Fibroblast of skin of right biceps (primary cell): ENCODE measurements at places on chromosomes 2 and 18.

- no peak for DNase-seq
Observed at GRCh38 chr2:235432741-235433520, 60.9 kb upstream of the AGAP1 start.

GRCh38 chr2:100653449-100654035, 90.7 kb downstream of the PDCL3 start:
- DNase-seq: no peak

- DNase-seq: peak; percentile 35
Observed at GRCh38 chr18:939166-939565, 34.5 kb downstream of the ADCYAP1 start.

DNA sequence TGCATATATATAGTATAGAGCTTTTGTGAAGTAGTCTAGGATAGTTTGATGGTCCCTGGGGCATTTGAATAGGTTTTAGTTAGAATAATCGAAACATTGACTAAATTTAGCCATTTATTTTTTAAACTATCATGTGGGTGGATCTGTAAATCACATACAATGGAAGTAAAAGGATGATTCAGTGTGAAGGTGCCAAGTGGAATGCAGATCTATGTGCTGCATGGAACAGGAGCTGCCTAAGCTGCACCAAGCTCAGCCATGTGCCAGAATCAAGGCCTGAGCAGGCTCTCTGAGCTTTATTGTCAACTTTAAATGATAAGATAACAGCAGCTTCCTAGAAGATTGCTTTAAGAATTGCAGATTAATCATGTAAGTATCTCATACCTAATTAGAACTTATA, 1996.2 kb upstream of the PIK3C3 start:
- DNase-seq: peak; percentile 7

DNA sequence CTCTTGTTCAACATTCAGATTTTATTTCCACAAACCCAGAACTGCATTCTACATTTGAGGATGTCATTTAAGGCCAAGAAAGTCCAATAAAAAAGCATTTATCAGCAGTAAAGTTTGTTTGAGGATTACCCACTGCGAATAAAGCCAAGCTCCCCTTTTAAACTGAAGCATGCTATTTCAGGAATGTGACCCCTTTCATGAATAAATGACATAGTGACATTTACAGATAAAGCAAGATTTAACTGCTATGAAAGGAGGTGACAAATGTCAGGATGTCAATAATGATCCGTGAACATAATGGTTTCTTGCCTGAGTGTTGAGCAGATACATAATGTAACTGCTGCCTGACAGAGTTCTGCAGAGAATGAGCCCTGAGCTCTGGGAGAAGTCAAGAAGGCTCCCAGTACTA, 146.3 kb downstream of the TDRD15 start:
- DNase-seq: no peak

- no peak for DNase-seq
Observed at GRCh38 chr2:144711630-144712549, 192.0 kb upstream of the ZEB2 start.

DNA sequence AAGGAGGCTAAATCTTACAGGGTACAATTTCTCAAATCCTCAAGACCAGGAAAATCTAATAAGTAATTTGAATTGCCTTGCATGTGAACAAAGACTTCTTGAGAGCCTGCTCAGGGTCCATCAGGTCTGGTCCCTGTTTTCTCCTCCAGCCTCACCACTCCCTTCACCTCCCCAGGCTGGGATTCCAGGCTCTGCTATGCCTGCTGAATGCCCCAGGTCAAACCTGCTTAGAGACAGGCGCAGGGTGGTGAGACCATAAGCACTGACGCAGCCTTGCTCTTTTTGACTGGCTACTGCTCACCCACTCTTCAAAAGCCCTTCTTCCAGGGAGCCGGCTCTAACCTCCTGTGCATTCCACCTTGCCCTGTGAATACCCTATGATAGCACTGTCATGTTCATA, 356.4 kb upstream of the ACVR2A start:
- DNase-seq: no peak

DNA sequence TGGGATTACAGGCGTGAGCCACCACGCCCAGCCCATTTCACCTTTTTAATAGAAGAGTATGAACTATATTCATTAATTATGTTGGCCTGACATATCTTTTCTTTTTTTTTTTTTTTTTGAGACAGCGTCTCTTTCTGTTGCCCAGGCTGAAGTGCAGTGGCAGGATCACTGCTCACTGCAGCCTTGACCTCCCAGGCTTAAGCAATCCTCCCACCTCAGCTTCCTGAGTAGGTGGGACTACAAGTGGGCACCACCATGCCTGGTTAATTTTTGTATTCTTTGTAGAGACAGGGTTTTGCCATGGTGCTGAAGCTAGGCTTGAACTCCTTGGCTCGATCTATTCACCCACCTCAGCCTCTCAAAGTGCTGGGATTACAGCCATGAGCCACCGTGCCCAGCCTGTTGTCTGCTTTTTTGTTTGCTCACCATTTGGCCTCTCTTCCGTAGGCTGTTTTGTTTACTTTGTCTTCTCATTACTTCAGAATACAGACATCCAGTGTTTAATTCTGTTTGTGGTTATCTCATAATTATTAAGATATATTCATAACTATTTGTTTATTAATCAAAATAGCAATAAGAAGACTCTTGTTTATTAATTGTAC, 16.3 kb upstream of the CDH2 start:
- no peak for DNase-seq

- DNase-seq: no peak
Observed at GRCh38 chr2:48551548-48551947, 21.6 kb downstream of the STON1 start.

- no peak for DNase-seq
Observed at GRCh38 chr18:23188068-23188760, 52.9 kb downstream of the CABLES1 start.

GRCh38 chr2:218262237-218262600, 1.4 kb downstream of the GPBAR1 start:
- DNase-seq: no peak

DNA sequence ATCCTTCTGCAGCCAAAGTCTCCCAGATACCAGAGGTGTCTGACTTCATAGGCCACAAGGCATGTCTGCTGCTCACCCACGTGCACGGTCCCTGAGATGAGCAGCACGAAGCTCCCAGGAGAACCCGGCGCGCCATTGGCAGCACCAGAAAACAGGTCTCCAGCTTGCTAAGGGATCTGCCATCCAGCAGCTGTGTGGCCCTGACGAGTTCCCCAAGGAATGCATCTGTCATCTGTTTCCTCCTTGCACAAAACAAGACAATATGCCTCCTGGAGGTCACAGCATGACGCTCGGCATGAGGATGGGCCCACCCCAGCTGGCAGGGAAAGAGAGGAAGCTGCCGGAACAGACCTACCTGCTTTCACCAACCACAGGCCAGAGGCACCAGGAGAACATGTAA, 29.2 kb downstream of the HS6ST1 start:
- DNase-seq: no peak

DNA sequence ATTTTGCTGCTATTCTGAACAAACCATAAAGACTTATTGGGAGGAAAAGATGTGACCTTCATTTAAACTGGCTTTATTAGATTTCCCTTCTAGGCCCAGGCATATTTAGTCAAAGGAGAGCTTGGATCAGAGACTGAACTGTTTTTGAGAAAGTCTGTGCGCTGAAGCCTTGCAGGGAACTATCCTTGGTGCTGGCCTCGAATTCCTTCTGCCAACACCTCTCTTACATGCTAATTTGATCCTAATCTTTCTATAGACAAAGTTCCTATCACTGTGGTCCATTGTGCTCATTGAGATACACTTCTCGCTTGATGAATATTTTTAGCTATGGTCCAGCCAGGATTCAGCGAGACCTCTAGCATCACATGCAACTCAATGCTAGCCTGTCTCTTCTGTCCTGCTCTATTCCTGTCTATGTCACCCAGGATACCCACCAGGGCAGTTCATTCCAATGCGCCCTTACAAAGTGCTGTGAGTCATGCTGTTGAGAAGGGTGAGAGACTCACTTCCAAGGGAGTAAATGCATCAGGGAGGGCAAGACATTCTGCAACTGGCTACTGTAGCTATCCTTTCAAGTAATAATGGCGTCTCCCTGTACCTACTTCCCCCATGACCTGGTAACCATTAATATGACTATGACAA, 356.7 kb upstream of the LYPD1 start:
- DNase-seq: peak; percentile 11

DNA sequence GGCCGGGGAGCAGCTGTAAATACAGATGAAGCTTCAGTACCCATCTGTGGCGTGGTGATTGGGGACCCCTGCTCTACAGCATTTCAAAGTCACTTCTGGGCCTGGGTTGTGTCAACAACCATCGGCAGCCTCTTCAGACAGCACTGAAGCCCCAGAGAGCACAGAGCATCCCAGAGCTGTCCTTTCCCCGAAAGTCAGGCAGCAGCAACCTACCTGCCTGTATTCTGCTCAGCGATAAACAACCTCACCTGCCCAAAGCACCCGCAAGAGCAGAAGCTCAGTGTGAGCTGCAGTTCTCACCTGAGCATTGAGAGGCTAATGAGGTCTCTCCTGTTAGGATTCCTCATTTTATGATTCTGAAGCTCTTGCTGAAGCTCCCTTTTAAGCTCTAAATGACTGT, 19.3 kb downstream of the TRABD2A start:
- no peak for DNase-seq

GRCh38 chr2:73281244-73281643, 3.0 kb downstream of the FBXO41 start:
- no peak for DNase-seq

DNA sequence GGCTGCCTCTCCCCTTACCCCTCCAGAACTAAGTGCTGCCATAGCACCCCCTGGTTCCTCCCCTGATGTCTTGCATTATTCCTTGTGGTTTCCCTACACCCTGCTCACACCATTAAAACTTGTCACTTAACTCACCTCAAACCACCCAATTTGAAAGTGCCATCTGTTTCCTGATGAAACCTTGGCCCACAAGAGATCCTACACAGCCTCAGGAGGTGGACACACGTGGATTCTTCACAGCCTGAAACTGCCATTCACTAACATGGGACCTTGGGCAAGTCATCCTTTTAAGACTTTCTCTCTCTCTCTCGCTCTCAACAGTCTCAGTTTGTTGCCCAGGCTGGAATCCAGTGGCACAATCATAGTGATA, 27.5 kb upstream of the FAM124B start:
- DNase-seq: no peak

GRCh38 chr2:168699844-168700417, 102.5 kb upstream of the NOSTRIN start:
- DNase-seq: peak; percentile 32

- no peak for DNase-seq
Observed at GRCh38 chr2:121039679-121040078, 245.3 kb downstream of the TFCP2L1 start.

DNA sequence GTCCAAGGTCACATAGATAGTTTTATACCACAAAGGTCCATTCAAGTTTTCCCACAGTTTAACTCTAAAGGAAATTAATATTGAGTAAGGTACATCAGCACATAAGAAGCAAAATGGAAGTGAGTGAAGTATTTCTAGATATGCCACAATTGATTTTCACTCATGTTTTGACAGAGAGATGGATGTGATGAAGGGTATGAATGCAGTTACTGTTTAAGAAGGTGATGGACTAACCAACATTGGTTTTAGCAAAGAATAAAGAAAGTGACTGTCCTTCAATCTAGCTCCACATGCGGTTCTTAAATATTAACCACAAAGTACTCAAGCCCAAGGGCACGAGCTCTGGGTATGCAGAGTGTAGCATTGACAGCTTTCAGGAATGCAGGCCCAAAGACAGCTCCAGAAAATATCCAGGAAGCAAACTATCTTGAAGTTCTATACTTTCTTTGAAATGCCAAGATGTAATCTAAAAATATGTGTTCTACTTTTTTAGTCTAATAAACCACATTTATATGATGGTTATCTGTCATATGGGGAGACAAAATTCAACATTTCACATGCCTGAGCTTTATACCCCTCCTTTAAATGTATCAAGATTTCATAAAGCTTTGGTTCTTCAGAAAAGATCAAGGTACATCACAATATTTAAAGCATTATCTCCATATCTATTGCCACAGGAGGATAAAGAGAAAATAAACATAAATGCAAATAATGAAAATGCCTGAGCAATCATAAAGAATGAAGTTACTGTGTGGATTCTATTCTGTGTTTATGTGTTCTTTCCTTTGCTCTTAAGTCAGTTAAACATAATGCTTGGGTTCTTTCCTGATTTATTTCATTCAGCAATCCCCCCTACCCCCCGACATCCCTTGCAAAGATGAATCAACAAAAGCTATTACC, 6.7 kb upstream of the SCN1A start:
- no peak for DNase-seq

DNA sequence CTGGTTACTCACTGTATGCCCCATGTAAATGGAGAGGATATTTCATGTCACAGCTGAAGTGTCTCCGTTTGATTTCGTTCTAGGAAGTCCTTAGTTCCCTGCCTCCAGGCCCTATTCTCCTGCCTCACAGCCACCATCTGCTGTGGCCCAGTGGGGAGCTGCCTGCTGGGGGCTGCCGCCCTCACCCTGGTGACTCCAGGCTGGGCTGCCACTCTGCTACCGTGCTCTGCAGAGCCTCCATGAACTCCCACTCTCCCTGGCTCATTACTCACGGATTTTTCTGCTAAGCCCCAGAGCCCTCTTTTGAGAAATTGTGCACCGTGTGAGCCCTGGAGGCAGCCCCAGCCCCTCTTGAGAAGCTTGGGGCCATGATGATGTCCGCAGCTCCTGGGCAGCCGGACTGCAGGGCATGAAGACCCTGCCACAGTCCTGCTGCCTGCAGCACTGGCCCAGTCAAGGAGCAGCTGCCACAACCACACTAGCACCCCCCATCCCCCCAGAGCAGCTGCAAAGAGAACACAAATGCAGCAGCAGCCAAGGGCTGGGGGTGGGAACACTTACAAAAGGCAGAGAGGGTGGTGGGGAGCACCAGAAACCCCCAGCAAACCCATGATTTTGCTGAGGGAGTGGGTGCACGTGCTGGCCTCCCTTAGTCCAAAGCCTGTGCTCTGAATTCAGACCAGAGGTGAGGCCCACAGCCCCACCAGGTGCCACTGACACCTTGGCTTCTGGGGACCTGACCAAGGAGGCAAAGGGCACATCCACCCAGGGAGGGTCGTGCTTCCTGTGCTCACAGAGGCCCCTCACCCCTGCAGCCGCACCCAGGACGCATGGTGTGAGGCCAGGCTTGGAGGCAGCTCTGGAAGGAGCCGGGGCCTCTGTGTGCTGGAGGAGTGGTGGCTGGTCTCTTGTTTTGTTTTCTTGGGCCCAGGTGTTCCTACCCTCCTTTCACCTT, 270.2 kb upstream of the RAB6C start:
- no peak for DNase-seq

DNA sequence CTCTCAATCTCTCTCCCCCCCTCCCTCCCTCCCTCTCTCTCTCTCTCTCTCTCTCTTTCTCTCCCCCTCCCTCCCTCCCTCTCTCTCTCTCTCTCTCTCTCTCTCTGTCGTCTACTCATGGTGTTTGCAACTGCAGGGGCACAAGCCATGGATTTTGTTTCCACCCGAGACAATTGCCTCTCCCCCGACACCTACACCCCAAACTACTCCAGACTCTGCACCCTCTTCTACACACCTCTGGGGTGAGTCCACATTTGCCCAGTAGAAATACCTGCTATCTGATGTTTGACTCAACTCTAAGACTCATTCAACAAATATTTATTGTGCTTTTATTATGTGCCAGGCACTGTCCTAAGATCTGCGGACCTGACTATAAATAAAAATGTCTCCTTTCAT, 93.7 kb downstream of the TMEM17 start:
- DNase-seq: no peak

- no peak for DNase-seq
Observed at GRCh38 chr2:77479895-77480294, 42.3 kb downstream of the LRRTM4 start.
